ENCODE measurements at places on chromosomes 3 and 15.

DNA sequence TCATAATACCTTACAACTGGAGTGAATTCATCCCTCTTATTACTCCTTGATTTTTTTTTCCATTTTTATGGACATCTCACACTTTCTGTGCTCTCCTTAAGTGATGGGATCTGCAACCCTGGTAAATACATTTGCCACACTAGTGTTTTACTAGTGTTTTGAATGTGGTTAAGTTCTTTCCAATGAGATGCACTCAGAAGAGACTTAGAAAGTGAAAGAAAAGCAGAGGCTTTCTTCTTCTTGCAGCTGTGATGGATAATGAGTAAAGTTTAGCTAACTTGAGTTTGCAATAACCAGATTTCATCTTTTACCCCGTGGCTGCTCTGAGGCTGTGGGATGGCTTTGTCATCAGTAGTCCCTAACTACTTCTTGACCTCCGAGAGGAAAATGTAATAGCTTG, 1248.4 kb downstream of the NSUN3 start:
- DNase-seq, result no peak

GRCh38 chr15:98905963-98906711, 101.5 kb downstream of the PGPEP1L start:
- DNase-seq, result no peak

- DNase-seq, result no peak
These were observed 105.5 kb upstream of the IL12A start for GRCh38 chr3:159882790-159883779.

- no peak for DNase-seq
These were observed 68.7 kb downstream of the SUMF1 start for GRCh38 chr3:4398120-4398940.

DNA sequence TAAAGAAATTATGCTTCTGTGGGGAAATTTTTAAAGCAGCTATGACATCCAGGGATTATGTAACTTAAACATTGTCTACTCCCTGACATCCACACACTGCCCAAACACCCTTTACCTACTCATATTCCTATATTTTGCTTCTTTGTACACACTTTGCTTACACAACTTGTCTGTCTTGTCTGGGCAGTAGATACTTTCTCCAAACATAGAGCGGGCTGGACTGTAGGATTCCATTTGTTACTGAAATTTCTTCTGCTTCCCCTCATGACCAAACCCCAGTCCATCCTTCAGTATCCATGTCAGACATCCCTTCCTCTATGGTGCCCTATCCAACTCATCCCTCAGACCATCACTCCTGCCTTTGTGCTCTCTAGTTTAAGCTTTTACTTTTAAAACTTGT, 19.9 kb downstream of the NCEH1 start:
- no peak for DNase-seq

DNA sequence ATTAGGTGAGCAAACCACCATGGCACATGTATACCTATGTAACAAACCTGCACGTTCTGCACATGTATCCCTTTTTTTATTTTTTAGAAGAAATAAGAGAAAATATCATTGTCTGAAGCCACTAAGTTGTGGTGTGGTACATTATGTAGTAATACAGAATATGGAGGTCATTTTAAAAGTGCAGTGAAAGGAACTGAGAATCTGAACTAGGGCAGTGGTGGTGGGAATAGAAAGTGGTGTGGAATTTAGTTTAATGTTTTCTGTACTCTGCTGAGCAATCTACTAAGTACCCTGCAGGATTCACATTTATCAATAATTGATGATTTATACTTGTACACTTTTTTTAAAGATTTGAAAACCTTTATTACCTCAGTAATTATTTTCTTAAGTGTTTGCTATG, 283.5 kb downstream of the CHL1 start:
- DNase-seq, result no peak

DNA sequence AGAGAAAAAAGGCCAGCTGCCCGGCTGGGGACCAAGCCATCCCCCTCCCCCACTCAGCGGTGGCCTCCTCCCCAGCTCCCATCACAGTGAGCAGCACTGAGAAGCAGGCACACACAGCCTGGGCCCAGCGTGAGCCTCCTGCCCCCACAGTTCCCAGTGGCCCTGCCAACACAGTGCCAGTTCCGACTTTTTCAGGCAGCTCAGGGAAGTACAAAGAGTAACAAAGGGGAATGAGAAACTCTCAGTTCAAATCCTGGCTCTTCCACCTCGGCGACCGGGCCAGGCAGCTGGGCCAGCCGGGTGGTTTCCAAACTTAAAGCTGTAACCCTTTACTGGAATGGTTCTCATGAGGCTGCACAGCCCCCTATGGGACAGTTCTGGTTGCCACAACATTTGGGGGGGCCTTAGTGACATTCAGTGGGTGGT, 18.5 kb downstream of the TNK2 start:
- DNase-seq, result no peak

GRCh38 chr3:11159421-11159904, 5.2 kb downstream of the HRH1 start:
- no peak for DNase-seq

- no peak for DNase-seq
These were observed 235.8 kb upstream of the ARHGEF26 start for GRCh38 chr3:153885359-153885758.

GRCh38 chr15:52485290-52485689, 43.4 kb downstream of the MYO5A start:
- DNase-seq, result no peak

GRCh38 chr3:88112289-88112688, 37.5 kb upstream of the C3orf38 start:
- no peak for DNase-seq

DNA sequence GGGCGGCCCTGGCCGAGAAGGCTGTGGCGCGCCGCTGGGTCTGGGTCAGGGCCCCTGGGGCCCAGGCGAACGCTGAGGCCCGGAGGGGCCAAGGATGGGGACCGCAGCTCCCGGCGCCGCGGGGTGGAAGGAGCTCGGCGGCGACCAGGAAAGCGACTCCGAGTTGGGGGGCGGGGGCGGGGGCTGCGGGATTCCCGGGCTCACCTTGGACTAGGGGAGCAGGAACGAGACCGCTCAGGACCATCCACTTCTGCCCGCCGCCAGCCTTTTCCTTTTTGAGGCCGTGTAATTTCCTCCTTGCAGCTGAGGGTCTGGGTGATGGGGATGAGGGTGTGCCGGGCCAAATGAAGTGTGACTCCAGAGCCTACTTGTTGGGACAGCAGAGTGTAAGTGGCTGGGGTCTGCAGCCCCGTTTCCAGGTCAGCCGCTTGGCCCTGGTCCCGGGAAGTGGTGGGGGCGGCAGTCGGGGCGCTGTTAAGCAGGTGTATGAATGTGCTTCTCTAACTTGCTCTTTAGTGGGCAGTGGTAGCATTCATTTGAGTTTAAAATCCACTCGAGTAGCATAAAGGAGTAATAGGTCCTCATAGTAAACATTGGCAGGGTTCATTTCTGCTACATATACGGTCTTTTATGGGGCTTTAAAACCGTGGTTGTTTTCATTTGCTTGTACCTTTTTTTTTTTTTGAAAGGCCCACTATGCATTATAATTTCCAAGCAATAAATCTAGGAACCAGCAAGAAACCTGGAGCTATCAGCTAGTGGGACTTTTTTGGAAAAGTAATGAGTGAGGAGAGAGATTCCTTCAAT, 717 bp downstream of the PXK start:
- no peak for DNase-seq

GRCh38 chr3:61777483-61777882, 216.1 kb downstream of the PTPRG start:
- no peak for DNase-seq

DNA sequence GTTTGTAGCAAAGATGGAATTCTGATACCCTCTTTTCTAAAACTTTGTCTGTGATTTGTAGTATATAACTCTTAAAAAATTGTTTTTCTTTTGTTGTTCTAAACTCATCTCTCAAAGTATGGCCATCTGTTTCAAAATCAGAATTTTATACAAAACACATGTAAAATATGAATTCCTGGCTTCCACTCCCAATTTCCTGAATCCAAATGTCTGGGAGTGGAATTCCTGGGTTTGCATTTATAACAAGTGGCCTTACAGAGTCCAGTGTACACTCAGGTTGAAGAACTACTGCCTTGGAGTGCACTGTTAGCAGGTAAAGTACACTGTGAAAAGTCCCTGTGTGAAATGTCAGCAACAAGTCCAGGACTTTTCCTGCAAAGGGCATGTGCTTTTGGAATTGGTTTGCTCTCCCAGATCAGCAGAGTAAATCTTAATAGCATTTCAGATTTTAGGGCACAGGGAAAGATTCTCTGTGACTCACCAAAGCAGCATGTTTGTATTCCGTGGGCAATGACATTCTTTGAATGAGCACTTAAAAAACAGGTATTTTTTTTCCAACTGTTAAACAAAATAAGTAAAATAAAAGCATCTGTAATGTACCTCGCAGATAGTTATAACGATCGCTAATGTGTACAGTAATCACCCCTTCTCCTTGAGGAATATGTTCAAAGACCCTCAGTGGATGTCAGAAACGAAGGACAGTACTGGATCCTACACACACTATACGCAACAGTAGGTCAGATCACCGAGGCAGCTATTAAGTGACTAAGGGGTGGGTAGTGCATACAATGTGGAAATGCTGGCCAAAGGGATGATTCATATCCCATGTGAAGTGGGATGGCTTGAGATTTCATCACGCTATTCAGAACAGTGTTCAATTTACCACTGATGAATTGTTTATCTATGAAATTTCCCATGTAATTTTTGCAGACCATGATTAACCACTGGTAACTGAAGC, 2.0 kb upstream of the CLDN16 start:
- peak; percentile 5 for DNase-seq

DNA sequence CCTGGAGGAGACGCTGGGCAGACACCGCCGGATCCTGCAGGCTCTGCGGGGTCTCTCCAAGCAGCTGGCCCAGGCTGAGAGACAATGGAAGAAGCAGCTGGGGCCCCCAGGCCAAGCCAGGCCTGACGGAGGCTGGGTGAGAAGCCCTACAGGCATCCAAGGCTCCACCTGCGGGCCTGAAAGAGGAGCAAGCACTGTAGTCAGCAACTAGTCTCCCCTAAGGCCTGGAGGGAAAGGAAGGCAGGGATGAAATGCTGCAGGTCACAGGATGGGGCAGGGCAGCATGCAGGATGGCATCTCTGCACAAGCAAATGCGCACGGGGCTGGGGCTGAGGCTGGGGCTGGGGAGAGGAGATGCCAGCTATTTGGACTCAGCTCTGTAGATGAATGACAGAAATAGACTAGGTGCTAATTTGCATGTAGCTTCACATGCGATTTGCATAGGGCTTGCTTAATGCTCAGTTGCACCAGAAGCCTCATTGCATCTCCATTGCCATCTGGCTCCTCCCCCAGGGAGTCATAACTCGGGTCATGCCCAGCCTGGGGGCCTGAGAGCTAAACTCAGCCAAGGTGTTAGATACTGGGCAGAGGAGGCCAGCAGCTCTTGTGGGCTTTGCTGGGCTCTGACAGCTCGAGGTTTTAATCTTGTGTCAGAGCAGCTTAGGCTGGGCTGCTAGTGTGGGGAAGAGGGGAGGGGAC, 5.2 kb upstream of the CPLX3 start:
- no peak for DNase-seq

DNA sequence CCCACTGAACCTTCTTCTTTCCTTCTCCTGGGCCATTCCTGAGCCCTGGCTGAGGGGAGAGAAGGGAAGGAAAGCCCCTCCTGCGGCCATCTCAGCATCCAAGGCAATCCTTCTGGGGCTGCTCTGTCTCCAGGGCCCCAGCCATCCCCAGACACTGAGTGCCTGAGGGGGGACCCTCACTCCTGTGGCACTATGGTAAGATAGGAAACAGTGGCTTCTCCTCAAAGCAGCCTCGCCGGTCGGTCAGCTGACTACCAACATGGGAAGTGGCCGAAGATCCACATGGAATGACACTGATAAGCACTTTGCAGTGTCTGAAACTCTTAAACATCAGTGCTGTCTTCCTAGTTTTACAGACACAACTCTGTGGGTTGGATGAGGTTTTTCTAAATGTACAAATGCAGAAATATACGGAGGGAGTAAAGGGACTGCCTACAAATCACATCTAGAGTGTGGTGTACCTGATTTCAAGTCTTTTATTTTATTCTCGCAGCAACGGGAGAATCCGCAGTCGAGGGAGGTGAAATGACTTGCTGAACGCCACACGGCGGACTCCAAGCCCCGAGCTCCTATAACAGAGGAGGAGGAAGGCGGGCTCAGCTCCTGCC, 973 bp upstream of the ITPKA start:
- DNase-seq, result no peak

DNA sequence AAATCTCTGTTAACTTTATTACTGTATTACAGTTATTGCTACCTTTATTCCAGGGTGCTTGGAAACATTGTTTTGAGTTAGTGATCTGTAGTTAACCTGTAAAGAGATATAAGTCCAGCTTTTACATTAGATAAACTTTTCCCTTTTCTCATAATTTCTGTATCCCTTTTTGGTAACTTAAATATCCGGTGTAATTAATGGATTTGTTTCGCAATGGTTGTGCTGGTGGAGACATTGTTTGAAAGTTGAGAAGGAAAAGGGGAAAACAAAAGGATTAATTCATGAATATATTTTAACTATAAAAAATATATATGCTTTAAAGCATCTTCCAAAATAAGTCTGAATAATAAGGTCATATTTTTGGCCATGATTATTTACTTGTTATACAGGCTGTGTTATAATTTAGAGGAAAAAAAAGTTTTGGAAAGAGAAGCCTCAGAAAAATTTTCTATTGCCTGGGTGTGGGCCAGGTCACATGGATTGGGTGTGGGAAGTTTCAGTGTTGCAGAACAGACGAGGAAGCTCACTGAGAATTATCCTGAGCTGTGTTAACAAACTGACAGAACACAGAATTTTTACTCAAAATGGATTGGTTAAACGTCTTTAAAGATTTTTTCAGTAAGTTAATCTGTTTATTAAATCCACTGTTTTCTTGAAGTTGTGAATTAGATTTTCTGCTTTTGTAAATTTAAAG, 27.7 kb upstream of the IL20RB start:
- DNase-seq, result peak; percentile 17

DNA sequence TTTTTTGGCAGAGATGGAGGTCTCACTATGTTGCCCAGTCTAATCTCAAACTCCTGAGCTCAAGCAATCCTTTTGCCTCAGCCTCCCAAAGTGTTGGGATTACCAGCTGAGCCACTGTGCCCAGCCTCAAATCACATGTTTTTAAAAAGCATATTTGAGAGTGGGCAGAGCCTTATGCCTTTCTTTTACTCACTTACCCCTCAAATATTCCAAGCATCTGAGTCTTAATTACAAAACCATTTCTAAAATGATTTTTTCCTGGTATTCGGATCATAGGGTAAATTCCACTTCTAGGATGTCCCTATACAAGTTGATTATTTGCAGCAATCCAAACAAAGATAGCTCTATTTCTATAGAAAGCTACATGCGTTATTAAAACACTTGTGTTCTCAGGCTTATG, 106.1 kb downstream of the RFTN1 start:
- DNase-seq, result no peak

GRCh38 chr15:25847051-25847450, 16.1 kb downstream of the ATP10A start:
- DNase-seq, result no peak

GRCh38 chr3:32733631-32734229, 48.7 kb downstream of the CNOT10 start:
- DNase-seq, result peak; percentile 70

DNA sequence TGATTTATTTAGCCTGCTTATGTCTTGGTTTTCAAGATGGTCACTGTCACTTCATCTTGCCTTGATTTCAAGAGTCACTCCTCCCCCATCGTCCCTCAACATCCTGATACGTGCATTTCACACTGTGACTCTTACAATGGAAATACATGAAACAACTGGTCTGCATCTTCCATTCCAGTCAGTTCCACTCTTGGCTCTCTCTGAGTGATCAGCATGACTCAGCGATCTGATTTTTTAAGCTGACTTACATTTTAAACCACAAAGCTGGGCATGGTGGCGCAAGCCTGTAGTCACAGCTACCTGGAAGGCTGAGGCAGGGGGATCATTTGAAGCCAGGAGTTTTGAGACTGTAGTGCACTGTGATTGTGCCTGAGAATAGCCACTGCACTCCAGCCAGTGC, 271.2 kb upstream of the ROPN1 start:
- DNase-seq, result no peak
